ENCODE measurements at places on chromosomes 12 and 14. TPM values are rescaled to one million over a fixed set of nuclear protein-coding genes. Genes with fewer than 3 reads are reported as not detected.

Gene RDH16
- under 0.01 TPM for total RNA-seq

Gene NKX2-1
- under 0.01 TPM for total RNA-seq

Gene GABARAPL1
- total RNA-seq: 159 TPM

Gene ISM2
- total RNA-seq: not detected

Gene GRIP1
- total RNA-seq: not detected

Gene CCDC197
- not detected for total RNA-seq

Gene PTPRB
- total RNA-seq: 112 TPM

Gene GNPNAT1
- total RNA-seq: 22.6 TPM

Gene MCRS1
- total RNA-seq: 42.9 TPM

Gene GLT8D2
- total RNA-seq: 6.0 TPM
